Breast epithelium (tissue), 4 donors: ENCODE measurements at places on chromosomes 5 and 9.

DNA sequence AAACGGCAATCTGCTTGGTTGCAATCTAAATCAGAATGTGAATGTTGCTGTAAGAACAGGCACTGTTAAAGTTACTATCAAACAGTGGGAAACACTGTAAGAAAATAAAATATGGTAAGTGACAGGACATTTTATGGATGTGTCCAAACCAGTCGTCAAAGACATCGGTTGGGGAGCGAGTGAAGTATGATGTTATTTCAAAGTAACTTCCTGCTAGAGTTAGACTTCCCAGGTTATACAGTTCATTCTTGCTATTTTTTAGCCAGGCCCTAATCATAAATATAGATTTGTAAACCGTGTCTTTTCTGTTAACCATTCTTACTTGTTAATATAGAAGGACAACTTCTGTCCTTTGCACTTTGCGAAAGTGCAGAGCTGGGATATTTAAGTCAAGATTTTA lies 30.2 kb downstream of the LIX1 start:
- no peak for DNase-seq

DNA sequence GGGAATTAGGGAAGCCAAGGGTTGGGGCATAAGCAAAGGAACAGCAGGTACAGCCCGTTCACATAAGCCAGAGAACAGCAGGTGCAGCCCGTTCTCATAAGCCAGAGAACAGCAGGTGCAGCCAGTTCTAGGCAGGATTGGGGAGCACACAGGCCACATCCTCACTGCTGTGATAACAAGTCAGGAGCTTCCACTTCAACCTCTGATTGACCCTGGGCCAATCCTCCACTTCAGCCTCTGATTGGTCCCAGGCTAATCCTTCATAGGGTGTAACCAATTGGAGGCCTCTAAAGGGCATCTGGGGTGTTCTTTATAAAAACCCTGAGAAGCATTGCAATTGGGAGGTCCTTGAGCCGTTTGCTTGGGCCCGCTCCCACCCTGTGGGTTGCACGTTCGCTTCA lies 27.5 kb downstream of the CEL start:
- no peak for DNase-seq

DNA sequence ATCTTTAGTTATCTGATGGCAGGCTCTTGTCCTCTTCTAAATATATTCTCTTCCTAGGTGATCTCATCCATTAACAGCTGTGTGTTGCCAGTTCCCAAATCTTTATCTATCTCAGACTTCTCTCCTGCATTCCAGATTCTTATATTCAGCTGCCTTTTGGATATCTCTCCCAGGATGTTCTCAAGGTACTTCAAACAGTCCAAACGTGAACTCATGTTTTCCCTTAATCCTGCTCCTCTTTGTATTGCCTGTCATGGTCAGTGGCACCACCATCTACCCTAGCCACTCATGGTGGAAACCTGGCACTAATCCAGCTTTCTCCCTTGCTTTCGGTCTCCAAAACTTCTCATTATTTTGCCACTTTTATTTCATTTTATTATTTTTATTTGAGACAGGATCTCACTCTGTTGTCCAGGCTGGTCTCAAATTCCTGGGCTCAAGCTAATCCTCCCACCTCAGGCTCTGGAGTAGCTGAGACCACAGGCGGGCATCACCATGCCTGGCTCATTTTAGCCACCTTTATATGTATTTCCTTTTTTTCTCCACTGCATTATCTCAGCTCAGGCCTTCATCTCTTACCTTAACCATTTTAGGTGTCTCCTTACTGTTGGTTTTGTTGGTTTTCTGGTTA lies 3.8 kb downstream of the ZFYVE16 start:
- no peak for DNase-seq

GRCh38 chr5:103901885-103902284 lies 339.3 kb upstream of the NUDT12 start:
- no peak for DNase-seq

GRCh38 chr5:38636626-38637025 lies 80.2 kb upstream of the LIFR start:
- no peak for DNase-seq

- DNase-seq = no peak
These were observed 130.1 kb downstream of the FBN2 start for GRCh38 chr5:128407944-128408343.
